Type B pancreatic cell (in vitro differentiated cells): ENCODE measurements at places on chromosomes 4 and X. TPM values are rescaled to one million over a fixed set of nuclear protein-coding genes. Genes with fewer than 3 reads are reported as not detected.

Gene AKAP14
- 0.92 TPM in 1 of 2 replicates, not detected in the other for total RNA-seq

GRCh38 chrX:56366901-56367300 lies 134.7 kb downstream of the KLF8 start:
- DNase-seq, result no peak

DNA sequence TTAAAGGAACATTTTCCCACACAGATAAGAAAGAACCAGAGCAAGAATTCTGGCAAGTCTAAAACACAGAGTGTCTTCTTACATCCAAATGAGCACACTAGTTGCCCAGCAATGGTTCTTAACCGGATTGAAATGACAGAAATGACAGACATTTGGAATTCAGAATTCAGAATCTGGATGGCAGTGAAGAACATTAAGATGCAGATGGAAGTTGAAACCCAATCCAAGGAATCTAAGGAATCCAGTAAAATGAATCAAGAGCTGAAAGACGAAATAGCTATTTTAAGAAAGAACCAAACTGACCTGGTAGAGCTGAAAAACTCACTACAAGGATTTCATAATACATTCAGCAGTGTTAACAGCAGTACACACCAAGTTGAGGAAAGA lies 21.5 kb downstream of the ANAPC10 start:
- no peak for DNase-seq

- no peak for DNase-seq
These were observed 297.8 kb downstream of the ZNF674 start for GRCh38 chrX:46247456-46247855.

DNA sequence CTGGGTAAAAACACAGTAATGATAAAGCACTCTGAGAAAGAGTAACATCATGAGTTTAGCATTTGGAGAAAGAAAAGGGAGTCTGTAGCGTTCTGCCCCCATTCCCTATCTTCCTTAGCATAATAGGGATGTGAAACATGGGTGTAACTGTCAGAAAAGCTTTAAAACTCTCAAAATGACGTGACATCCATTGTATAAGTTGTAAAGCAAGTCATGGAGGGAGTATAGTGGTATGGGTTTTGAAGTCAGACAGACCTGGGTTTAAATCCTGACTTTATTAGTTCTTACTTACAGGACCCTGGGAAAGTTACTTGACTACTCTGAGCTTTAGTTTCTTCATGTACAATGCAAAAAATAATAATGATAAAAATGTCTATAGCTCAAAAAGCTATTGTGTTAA lies 17.1 kb downstream of the FBXO8 start:
- no peak for DNase-seq

- DNase-seq, result no peak
These were observed 3.0 kb downstream of the MAGED2 start for GRCh38 chrX:54810532-54810931.

- DNase-seq, result no peak
These were observed 102.5 kb downstream of the ASMT start for GRCh38 chrX:1717373-1717772.

GRCh38 chr4:72571337-72571736 lies 2.3 kb upstream of the ADAMTS3 start:
- no peak for DNase-seq

- no peak for DNase-seq
These were observed 709.1 kb upstream of the FAM241A start for GRCh38 chr4:111435986-111436744.
